ENCODE measurements at places on chromosomes 7 and 10.

GRCh38 chr10:99534939-99535763 is 2.4 kb downstream of the NKX2-3 start:
- no peak for DNase-seq

GRCh38 chr7:47461161-47461560 is 120.8 kb downstream of the TNS3 start:
- no peak for DNase-seq

GRCh38 chr10:101133489-101134298 is 2.6 kb downstream of the TLX1 start:
- no peak for DNase-seq

GRCh38 chr7:8105449-8106095 is 137.0 kb downstream of the GLCCI1 start:
- no peak for DNase-seq

DNA sequence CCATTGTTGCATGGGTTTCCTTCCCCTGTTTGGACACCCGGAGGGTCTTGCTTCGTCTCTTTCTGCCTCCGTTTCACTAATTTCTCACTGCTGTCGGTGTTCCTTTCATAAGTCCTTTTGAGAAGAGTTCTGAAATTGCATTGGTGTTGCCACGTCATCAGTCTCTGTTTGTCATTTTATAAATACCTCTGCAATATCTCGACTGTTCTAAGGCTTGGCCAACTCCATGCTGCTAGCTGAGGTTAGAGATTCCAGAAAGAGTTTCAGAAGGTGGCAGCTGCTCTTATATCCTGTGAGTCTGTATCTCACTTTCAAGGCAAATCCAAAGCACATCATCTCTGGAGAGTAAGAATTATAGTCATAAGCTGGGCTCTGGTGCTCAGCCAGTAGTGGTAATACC is 148.0 kb upstream of the INSYN2A start:
- DNase-seq: no peak

DNA sequence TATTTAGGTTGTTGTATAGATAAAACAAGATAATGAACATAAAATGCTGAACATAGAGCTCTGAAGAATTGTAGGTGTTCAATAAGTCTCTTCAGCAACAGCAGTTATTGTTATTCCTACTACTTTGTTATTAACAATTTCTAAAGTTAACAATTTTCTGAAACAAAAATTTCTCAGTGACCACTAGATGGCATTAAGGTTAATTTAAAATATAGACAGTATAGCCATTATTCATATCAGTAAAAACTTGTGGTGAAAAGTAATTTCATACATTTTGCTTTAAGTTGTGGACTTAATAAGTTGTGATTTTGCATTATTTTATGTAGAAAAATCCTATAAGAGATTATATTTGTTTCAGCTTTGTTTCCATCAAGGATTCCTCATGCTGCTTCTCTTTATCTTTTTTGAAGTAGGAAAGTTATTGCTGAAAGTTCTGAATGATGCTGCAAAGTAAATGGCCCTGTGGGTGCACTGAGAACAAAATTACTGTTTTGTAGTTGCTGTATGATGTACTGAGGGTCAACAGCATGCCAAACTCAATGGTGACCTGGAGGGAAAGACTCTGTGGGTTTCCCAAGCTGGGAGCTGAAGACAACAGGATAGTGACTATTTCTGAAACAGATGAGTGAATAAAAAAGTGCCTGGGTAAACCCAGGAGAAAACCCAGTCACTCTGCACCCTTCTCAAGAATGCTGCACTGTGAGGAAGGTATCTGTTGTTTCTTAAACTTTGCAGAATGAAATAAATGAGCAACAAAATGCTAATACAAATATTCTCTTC is 253.6 kb downstream of the KIF20B start:
- DNase-seq: no peak

- DNase-seq: no peak
Observed at GRCh38 chr7:100380196-100380595, 6.9 kb downstream of the PILRA start.

DNA sequence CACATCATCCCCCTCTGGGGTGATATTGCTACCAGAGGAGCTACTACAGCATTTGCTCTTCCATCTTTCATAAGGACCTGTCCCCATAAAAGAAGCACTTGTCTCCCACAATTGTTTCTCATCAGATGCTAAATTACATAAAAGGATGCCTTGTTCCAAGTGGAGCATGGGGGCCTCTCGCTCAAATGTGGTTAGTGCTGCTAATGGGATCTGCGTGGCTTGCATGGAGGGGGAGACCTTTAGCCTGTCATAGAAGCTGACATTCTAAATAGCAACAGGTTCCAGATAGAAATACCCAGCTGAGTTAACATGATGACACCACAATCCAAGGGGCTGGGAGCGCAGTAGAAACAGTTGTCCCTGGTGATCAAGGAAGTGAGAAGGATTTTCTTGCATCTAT is 257.9 kb downstream of the SFMBT2 start:
- DNase-seq: no peak

DNA sequence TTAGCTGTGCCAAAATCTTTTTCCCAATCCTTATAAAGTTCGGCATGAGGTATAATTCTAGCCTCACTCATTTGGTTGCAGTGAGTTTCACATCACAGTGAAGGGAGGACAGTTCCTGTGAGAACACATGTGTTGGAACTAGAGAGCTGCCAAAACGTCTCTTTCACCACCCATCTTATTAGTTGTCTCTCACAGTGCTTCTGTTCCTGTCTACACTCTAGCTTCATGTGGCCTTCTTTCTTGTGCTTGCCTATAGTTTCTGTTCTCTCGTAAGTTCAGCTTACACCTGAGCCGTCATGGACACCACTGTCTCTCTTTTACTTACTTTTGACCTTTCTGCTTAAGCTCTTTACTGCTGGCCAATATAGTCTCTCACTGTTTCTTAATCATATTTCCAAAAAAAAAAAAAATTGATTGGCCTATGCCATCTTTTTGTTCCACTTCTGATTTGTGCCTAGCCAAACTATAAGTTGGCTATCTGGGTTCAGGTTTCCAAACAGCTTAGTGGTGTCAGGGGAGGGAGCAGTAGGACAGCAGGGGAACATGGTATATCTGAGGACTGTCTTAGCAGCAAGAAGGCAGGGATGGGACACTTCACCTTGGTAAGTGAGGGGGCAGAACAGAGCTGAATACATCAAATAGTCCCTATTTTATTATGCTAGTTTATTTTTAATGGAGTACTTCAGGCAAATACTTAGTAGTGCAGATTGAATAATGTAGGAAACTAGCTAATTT is 38.0 kb downstream of the ZNRF2 start:
- DNase-seq: no peak

DNA sequence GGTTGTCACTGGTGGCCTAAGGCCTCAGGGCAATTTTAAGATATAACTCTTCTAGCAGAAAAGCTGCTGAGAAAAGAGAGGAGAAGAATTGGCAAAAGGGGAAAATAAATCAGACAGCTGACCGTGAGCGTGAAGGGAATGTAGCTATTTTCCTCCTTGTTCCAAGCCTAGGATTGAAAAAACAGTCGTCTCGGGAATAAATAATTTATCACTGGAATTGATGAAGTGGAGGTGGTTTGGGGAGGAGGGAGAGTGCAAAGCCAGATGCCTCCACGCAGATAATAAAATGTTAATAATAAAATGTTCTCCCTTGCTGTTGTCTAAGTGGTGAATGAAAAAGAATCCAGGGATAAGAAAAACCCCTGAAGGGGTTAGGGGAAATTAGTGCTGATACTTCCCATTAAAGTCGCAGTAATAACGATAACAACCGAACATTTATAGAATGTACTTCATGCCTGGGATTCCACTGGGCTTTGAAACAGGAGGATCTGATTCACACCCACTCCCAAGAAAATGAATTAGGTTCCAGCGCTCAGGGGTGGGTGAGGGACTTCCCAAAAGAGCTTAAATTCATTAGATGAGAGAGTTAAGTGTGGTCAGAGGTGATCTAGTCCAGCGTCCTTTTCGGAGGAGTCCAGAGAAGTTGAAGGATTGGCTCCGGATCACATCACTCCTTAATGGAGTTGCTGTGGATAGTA is 27.3 kb downstream of the BAMBI start:
- no peak for DNase-seq

DNA sequence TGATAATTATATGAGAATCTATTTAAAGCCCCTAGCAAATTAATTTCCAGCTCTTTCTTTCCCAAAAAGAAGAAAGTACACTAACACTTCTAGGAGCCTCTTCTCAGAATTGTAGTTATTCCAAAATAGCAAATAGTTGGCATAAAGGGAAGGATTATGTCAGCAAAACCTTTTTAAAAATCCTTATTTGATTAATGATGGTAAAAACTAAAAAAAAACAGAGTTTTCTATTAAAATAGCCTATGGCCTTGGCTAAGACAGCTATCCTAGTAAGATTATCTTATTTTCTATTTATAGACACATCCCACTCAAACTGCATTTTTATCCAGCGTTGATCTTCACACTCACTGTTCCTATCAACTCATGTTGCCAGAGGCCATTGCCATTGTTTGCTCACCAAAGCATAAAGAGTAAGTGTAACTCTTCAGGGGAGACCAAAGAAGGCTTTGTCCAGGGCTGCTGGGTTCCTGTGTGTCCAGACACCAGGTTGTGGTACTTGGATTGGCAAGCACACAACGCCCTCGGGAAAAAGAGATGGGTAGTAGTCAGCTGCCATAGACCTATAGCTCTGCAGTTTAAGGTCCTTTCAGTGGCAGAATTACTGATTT is 31.5 kb downstream of the ACTA2 start:
- no peak for DNase-seq

Measured in stimulated activated CD8-positive, alpha-beta memory T cell treated with anti-CD3 and anti-CD28 coated beads, Interleukin-4, amount 100 ng/mL, for 4 hours (primary cell).